ENCODE measurements at places on chromosomes 7 and 10. TPM values are rescaled to one million over a fixed set of nuclear protein-coding genes. Genes with fewer than 3 reads are reported as not detected.

SPDYE11 gene
- not detected for total RNA-seq

PIK3CG gene
- 12.0 TPM for total RNA-seq

NUTM2D gene
- 2.4 TPM for total RNA-seq

- peak; percentile 48 for DNase-seq
Measured at GRCh38 chr10:87093632-87094372, 841 bp downstream of the GLUD1 start.

DNA sequence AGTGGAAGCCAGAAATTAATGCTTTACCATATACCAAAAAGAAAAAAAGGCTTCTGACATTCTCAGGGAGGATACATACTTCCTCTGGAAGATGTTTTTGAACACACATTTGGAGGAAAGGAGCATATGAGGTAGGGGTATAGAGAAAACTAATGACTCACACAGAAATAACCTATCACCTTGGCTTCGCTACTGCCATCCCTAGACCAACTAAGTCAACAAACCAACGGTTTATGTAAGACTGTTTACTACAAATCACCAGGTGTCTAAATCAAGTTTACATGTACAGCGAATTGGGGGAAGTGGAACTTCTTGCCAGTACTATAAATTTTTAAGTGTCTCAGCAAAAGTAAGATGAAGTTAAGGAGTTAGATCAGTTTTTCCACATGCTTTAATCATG lies 96.9 kb downstream of the NT5C2 start:
- no peak for DNase-seq

DNA sequence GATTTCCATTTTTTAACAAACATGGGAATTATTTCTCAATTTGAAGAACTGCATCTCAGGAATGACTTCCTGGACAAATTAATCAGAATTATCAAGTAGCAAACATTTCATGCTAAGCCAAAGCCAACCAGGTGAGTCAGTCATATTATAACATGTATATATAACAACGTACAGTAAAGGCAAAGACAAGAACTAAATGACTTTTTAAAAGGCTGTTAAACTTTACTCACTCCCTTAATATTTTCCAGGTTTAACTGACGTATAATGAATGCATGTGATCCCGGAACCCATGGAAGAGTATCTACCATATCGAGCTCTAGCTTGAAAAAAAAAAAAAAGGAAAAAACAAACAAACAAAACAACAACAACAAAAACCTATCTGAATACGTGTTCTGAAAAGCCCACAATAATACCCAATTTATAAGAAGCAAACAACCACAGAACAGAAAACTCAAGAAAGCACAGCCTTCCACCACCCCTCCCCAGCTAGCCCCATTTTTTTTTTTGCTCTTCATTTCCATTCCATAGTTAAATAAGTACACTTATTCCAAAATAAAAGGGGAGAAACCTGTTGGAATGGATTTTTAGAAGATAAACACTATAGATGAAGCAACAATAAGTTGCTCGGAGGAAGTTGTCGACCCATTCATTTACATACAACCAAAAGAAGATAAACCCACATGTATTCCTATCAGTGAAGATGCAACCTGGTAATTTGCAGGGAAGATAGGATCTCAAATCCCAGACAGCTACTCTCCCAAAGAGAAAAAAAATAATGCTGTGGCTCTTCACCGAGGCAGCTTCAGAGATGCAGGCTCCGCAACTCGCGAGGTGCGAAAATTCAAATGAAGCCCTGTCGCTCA lies 537 bp downstream of the NAPEPLD start:
- DNase-seq = no peak

DNA sequence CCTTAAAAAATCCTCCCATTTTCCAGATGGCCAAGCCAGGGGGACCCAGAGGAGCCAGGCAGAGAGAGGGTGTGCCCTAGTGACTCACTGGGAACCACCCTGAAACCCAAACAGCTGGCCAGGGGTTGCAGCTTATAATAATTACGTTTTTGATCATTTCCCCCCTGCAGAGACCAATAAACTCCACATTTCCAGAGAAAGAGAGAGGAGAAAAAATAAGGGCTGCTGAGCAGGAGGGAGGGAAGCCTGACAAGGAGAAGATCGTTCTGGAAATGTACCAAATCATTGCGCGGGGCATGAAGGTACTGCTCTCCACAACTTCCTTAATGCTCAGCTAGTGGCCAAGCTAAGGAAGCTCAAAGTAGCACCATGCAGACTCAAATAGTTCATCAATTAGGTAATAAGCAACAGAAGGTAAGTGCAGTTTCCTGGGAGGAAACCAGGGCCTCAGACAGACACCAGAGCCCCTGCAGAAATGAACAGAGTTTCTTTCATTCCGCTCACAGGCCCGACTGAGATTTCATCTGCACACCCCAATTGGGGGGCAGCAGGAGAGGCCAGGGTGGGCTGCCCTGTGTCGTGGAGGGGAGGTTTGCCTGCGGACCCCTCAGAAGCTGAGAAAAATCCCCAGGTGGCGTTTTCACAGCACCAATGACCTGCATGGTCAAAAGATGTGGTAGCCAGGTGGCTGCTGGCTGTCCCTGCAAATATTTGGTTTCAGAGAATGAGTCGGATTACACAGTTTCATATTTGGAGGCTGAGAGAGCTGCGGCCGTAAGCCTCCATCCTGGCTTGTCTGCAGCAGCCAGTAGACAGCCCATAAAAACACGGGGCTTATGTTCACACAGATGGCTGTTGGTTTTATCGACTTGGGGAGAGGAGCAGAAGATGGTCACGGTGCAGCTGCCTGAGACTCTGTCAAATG lies 153.2 kb upstream of the LYZL2 start:
- no peak for DNase-seq

- no peak for DNase-seq
Measured at GRCh38 chr10:30294476-30295240, 54.4 kb downstream of the MTPAP start.

GRCh38 chr7:34057956-34058355 lies 152.6 kb downstream of the BMPER start:
- no peak for DNase-seq

VPS37D gene
- 3.5 TPM for total RNA-seq

TMEM26 gene
- not detected for total RNA-seq

RSPH10B gene
- 0.33 TPM for total RNA-seq

- no peak for DNase-seq
Measured at GRCh38 chr10:49184642-49185111, 3.5 kb downstream of the TMEM273 start.

STOX1 gene
- 17.3 TPM for total RNA-seq
